K562 (cell line): ENCODE measurements at places on chromosomes 13 and 19. TPM values are rescaled to one million over a fixed set of nuclear protein-coding genes. Genes with fewer than 3 reads are reported as not detected.

DNA sequence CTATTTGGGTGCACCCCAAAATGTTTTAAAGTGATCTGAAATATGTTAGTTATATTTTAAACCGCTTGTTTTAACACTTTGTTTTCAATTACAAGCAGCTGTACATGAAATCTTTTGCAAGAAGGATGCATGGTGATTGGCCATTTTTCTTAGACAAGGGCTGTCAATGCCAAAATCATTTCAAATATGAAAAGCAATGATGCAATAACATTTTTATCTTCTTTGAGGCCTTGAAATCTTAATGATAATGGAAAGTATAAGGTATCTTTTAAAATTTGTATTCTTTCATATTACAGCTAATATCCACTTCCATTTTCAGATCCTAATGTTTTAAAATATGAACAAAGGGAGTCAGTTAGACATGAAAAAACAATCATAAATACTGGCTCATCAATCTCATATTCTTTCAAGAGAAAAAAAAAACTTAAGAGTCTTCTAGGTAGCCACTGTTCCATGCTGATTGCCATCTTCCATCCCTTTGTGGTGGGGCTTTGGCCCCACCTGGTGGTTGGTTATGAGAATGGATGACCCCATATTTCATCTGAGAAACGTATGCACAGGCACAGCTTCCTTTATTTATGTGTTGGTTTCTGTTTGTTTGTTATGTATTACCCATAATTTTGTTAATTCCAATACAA, 330.3 kb upstream of the MIR17HG start:
- H3K27ac ChIP-seq: no peak overlapping the region
- no peak overlapping the region for H3K4me3 ChIP-seq
- no peaks in the 10 kb centered on the region for H3K4me1 ChIP-seq
- DNase-seq: peak; percentile 91

DNA sequence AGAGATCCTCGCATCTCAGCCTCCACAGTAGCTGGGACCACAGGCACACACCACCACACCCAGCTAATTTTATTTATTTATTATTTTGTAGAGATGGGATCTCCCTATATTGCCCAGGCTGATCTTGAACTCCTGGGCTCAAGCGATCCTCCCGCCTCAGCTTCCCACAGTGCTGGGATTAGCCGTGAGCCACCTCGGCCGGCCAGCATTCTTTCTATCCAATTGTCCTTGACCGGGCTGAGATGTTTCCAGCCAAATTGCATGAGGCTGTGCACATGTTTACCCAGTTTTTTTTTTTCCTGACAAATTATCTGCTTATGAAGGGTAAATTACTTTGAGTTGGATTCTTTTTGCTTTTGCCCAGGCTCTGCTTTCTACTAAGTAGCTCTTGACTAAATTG, 28.2 kb downstream of the UNC13A start:
- no peaks in the 10 kb centered on the region for H3K36me3 ChIP-seq
- peaks cover 13% of the 10 kb centered on the region for H3K4me1 ChIP-seq

SMAD9 gene
- 0.02 TPM in 1 of 2 replicates, not detected in the other for total RNA-seq

- peaks cover 4% of the 10 kb centered on the region for H3K27me3 ChIP-seq
- no peak overlapping the region for H3K4me3 ChIP-seq
- no peaks in the 10 kb centered on the region for H3K36me3 ChIP-seq
- no peaks in the 10 kb centered on the region; the same call in 1 of the 2 replicates for H3K4me1 ChIP-seq
- DNase-seq: no peak
- no peak overlapping the region for H3K27ac ChIP-seq
These were observed 55.0 kb downstream of the EFNB2 start for GRCh38 chr13:106480351-106480910.

DNA sequence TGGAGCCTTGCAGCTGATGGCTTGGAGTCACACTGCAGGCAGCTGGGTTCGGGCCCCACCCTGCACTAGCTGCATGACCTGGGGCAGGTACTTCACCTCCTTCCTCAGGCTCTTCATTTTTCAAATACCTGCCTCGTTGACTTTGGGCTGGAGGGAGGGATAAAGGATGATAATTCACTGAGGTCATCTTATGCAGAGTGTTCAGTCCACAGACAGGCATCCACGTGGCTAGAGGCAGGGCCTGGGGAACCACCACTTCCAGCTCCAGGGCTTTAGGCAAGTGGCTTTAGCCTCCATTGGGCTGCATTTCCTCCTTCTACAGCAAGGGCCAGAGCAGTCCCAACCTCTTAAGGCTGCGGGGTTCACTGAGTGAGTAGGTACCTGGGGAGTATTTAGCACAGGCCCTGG, 84.8 kb downstream of the SIPA1L3 start:
- no peak overlapping the region for H3K4me3 ChIP-seq
- H3K27me3 ChIP-seq: peaks cover 5% of the 10 kb centered on the region; the same call in 1 of the 3 replicates
- H3K36me3 ChIP-seq: no peaks in the 10 kb centered on the region
- no peak overlapping the region for H3K27ac ChIP-seq
- DNase-seq: no peak
